Stimulated activated CD8-positive, alpha-beta memory T cell treated with anti-CD3 and anti-CD28 coated beads, Interleukin-4, amount 100 ng/mL, for 1 hour (primary cell): ENCODE measurements at places on chromosomes 2 and 18.

DNA sequence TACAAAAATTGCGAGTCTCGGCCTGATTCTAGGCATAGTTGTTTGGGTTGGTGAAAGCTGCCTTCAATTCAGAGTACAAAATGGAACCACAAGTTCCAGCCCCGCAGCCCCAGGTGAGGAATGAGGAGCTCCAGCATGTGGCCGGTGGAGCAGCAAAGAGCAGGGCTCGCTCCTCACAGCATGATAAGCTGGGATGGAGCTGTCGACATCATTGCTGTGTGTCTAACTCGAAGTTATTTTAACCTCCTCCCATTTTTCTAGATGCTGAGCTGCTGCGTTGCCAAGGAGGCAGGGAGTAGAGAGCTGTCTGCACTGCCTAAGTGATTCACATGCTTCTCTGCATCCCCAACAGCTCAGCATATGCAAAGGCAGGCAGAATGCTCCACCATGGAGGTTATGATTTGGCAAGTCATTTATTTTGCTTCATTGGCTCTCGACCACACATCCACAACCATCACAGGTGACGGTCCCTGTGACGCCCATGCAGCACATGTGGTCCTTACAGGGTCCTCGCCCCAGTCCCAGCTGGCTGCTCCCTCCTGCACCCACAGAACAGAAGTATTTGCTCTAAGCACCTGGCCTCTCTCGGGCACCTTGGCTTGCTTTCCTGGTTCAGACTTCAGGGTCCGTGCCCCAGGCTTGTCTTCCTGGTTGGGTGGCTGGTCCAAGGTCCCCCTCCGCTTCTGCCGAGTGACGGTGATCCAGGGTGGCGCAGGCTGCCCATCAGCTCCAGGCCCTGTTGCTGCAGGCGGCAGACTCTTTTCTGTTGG lies 66.0 kb upstream of the MGAT4A start:
- no peak for DNase-seq

GRCh38 chr2:196481324-196481697 lies 158.2 kb upstream of the CCDC150 start:
- DNase-seq: no peak

DNA sequence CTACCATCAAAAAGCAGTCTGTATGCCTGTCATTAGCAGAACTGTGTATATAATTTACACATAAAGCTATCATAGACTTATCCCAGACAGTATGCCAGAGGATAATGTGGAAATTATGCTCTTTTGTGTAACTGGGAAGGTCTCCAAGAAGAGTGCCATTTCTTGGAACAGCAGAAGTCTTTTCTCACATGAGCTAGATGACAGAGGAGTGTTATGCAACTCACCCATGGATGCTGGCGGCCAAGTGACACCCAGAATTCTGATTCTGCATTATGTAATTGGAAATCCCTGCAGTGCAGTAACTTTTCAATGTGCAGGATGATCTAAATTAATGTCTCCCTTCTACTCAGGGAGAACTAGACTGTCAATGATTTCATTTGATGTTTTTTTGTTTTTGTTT lies 160.0 kb downstream of the UBE2E3 start:
- DNase-seq: no peak

DNA sequence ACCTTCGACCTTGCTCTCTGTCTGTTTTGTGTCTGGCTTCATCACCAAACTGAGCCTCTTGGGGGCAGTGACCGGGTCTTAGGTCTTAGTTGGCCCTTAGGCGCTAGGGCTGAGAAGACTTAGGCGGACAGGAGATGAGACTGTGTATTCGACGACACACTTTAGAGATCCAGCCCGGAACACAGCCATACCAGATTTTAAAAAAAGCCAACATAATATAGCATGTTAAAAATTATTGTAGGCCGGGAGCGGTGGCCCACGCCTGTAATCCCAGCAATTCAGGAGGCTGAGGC lies 9.5 kb upstream of the PROC start:
- no peak for DNase-seq

DNA sequence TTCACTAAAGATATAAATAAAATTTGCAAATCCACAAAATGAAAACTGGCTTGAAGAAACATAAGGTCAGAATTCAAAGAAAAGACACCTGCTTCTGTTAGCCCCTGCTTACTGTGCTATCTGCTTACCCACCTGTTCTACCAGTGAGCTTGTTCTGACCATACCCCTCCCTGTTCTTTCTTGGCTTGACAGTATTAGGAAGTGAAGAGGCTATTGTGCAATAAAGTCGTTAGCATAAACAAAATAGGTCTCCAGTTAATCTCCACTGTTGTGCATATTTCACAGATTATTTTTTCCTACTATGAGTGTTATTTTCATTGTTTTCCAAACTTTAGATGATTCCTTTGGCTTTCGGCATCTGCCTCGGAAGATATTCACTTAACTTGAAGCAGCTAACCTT lies 322.1 kb downstream of the CCDC85A start:
- no peak for DNase-seq

- DNase-seq: no peak
Observed at GRCh38 chr2:214628091-214628490, 181.4 kb downstream of the BARD1 start.

- DNase-seq: no peak
Observed at GRCh38 chr2:32553829-32554432, 73.9 kb upstream of the TTC27 start.

DNA sequence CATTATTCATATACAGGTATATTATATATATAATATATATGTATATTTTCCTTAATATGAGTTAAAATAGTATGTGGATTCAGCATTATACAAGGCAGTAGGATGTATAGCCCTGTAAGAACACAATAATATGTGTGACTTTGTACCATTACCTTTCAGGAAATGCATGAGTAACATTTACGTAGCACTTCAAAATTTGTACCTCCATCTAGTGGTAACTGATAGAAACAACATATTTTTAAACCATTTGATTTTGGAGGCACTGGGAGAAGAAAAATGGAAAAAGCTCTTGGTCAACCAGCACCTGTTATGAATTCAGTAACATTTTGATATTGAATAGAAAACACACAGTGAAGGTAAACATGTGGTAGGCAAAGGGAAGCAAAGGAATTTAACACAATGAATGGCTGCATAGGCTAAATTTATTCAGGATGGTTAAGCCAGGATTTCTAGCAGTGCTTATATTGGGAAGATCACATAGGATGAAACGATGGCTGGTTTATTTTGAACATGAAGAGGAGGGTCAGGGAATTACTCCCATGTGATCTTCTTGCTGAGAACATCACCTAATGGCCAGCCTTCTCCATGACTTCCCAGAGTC lies 565.5 kb downstream of the CCDC85A start:
- no peak for DNase-seq

DNA sequence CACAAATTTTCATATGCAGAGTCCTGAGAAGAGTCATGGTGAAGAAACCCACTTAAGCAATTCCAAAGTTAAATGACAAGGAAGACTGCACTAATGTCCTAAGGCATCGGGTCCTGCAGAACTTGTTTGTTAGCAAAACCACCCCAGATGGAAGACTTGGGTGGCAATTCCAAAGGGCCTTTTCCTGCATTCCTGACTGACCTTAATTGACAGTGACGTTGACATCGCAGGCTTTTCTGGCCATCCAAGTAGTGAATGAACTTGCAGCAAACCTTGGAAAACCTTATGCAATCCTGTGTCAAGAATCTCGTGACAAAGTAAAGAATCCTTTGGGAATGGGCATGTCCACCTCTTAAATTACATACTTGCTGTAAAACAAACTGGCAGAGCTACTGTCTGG lies 112.5 kb upstream of the SH3BP4 start:
- no peak for DNase-seq

DNA sequence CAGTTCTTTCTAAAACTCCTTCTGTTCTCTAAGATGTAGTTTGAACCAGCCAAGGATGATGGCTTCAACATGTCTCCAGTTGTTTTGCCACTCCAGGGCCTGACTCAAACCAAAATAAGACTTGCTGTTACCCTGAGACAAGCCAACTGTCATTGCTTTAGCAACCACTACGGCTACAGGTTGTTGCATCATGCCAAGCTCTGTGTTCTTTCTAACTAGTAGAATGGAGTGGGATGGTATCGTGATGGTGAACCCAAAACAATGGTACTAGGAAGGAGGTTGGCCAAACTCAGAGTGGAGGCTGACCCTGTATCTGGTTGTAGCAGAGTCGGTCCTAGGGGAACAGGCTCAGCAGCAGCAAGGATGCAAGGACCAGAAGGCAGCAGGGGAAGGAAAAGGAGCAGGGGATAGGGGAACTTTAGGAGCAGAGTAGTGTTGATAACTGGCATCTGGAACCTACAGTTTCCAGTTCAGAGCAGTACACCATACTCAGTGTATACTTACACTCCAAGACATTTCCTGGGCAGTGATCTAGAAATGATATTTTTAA lies 51.6 kb downstream of the PDK1 start:
- no peak for DNase-seq

GRCh38 chr2:20571644-20572215 lies 79.2 kb downstream of the HS1BP3 start:
- DNase-seq: no peak

DNA sequence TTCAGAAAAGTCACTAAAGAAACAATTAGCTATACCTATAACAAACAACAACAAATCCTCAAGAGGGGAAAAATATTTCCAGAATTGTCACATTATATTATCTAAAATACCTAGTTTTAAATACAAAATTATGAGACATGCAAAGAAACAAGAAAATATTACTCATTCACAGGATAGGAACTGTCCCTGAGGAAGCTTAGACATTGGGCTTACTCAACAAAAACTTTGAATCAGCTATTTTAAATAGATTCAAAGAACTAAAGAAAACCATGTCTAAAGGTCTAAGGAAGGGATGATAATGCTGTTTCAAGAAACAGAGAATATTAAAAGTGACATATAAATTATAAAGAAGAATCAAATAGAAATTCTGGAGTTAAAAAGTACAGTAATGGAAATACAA lies 131.9 kb upstream of the ZNF516 start:
- DNase-seq: no peak

DNA sequence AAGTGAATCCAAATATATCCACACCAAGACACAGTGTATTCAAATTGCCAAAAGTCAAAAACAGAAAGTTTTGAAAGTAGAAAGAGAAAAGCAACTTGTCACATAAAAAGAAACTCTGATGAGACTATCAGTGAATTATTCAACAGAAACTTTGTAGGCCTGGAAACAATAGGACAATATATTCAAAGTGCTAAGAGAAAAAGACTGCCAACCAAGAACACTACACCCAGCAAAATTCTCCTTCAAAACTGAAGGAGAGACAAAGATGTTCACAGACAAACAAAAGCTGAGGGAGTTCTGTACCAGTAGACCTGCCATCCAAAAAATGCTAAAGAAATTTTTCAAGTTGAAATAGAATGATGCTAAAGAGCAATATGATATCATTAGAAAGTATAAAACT lies 69.6 kb downstream of the GYPC start:
- DNase-seq: no peak

DNA sequence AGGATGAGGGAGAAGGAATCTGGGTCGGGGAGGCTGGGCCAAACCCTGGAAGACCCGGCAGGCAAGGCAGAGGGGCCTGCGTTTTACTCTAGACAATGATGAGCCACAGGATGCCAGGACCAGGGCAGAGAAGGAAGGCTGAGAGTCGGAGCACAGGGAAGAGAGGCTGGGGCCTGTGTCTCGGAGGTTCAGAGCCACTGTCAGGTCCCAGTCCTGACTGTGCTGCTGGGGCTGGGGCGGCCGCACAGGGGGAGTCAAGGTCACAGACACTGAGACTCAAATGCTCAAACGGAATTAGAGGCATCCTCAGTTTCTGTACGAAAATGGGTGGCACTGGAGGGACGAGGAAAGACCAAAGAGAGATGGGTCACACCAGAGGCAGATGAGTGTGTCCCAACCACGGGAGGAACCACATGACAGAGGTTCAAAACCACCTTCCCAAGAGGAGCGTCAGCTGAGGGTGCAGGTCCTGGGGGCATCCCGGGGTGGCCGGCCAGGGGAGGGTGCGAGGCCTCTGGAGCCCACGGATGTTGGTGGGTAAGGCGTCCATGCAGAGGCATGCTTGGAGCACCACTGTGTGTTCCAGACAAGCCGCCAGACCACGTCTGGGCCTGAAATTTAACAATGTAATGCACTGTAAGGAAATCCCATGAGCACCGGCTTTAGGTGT lies 14.7 kb downstream of the HDAC4 start:
- DNase-seq: no peak

DNA sequence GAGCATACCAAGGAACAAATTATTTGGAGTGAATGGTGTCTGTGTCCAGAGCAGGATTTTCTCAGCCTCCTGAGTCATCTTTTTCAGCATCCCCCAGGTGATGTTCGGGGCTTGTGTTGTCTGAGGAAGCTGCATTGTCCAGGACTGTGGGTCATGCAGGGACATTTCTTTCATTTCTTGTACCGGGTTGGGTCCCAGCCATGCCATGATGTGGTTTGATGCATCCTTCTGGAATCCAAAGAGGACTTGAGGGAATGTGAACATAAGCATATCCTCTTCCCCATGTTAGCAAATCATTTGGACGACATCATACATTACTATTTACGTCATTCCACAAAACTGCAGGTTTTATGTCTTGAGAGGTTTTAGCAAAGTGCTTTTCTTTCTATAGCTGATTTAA lies 797.8 kb downstream of the CCDC85A start:
- DNase-seq: no peak

- no peak for DNase-seq
Observed at GRCh38 chr2:100699131-100699530, 120.8 kb upstream of the NPAS2 start.

DNA sequence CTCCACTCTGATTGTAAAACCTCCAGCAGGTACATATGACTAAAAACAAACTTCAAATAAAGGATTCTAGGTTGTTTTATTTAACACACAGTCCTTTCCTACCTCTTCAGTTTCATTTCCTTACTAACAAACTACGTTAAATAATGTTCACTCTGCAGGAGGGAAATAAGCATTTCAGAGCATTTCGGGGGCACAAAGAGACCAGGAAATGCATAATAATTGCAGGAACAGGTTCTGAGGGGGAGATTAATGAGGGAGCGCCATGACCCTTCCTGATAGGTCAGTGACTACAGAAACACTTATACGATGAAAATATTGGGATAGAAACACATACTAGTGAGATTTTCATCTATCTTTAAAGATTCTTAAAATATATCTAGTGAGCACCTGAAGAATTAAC lies 416.6 kb downstream of the NRXN1 start:
- DNase-seq: no peak

- no peak for DNase-seq
Observed at GRCh38 chr2:41602341-41602740, 445.5 kb upstream of the PKDCC start.
